Skin of body (tissue), 3 donors: ENCODE measurements at places on chromosomes 5 and 9. TPM values are rescaled to one million over a fixed set of nuclear protein-coding genes. Genes with fewer than 3 reads are reported as not detected.

The PDE6A gene
- total RNA-seq: not detected

The GRXCR2 gene
- total RNA-seq: not detected

The IFNA21 gene
- not detected for total RNA-seq

The IRGM gene
- 0.39 TPM for total RNA-seq

The ORM2 gene
- total RNA-seq: 0.79 TPM

The LCN9 gene
- not detected for total RNA-seq

The KIF20A gene
- 16.3 TPM for total RNA-seq

The CLIC3 gene
- total RNA-seq: 12.7 TPM

The COL15A1 gene
- total RNA-seq: 122 TPM

The MAPK9 gene
- 18.8 TPM for total RNA-seq

The KCNV2 gene
- not detected for total RNA-seq

The IFNA2 gene
- not detected for total RNA-seq

The SHC3 gene
- total RNA-seq: 0.79 TPM

The DMRTA1 gene
- 0.79 TPM for total RNA-seq

The MLANA gene
- total RNA-seq: 6.5 TPM

The PAEP gene
- not detected for total RNA-seq

The PCDHA2 gene
- total RNA-seq: 0.20 TPM

The KIF3A gene
- total RNA-seq: 12.0 TPM

The TEK gene
- total RNA-seq: 10.4 TPM

The CENPH gene
- total RNA-seq: 8.7 TPM

The SLC6A7 gene
- not detected for total RNA-seq

The BSPRY gene
- total RNA-seq: 3.9 TPM

The SETX gene
- 71.9 TPM for total RNA-seq

The FRMD3 gene
- 10.1 TPM for total RNA-seq

The BAAT gene
- total RNA-seq: not detected

The TRIM14 gene
- total RNA-seq: 2.8 TPM

The FOCAD gene
- 48.3 TPM for total RNA-seq

The SHISAL2B gene
- not detected for total RNA-seq

The ZNF618 gene
- total RNA-seq: 7.8 TPM
